ENCODE measurements at places on chromosomes 1 and 21. TPM values are rescaled to one million over a fixed set of nuclear protein-coding genes. Genes with fewer than 3 reads are reported as not detected.

- no peak overlapping the region for H3K27ac ChIP-seq
- no peak for DNase-seq
- H3K27me3 ChIP-seq: peaks cover 9% of the 10 kb centered on the region
- H3K4me1 ChIP-seq: peaks cover 11% of the 10 kb centered on the region
Measured at GRCh38 chr21:33896691-33897090, 18.9 kb downstream of the ATP5PO start.

DNA sequence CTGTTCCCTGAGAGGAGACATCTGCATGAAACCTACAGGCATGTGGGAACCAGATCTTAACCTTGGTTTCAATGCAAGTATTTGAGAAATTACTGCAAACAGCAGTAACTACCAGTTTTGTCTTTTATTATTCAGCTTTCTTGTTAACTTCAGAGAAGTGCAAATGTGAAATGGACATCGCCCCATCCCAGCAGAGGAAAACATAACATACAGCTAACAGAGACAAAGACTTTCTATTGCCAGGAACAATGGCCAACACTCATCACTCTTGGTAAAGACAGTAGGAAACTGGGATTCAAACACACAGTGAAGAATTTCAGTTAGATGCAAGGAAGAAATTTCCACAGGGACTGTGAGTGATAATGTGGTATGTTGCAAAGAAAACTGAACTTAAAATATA, 115.1 kb downstream of the SLC30A10 start:
- H3K4me3 ChIP-seq: no peak overlapping the region
- peaks cover 19% of the 10 kb centered on the region for H3K27me3 ChIP-seq
- no peak for DNase-seq

- peaks cover 24% of the 10 kb centered on the region for H3K36me3 ChIP-seq
- H3K4me3 ChIP-seq: no peak within 1 kb of the TSS
- no peak within 1 kb of the TSS for H3K27ac ChIP-seq
- DNase-seq: peak; percentile 97
- peaks cover 24% of the 10 kb centered on the region for H3K4me1 ChIP-seq
Measured at GRCh38 chr1:150629115-150629928, at the start of gene ENSA. Gene ENSA, minus strand, starts transcription at chr1:150629612. Its CDS starts 142 bp downstream, at chr1:150629470.

GRCh38 chr21:25857308-25858074, 122.7 kb downstream of the GABPA start:
- peaks cover 2% of the 10 kb centered on the region for H3K27me3 ChIP-seq
- no peak for DNase-seq
- no peak overlapping the region for H3K4me3 ChIP-seq
- H3K27ac ChIP-seq: no peak overlapping the region
- no peaks in the 10 kb centered on the region for H3K36me3 ChIP-seq

DNA sequence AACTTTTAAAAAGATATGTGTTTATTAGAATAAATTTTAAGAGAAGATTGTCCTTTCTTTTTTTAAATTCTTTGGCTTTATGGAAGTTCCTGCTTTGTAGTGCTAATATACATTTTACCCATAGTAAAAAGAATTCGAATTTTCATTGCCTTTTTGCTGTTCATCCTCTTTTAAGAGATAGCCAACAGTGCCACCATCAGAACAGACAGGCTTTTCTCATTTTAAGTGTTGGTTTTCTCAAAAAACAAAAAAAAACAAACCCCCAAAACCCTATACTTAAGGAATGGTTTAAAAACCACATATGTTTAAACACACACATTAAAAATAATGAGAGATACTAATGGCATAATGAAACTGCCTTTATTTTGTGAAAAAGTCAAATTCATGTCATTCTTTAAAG, 118.8 kb downstream of the NEK7 start:
- H3K27ac ChIP-seq: no peak overlapping the region
- peaks cover 3% of the 10 kb centered on the region for H3K4me1 ChIP-seq
- no peaks in the 10 kb centered on the region for H3K27me3 ChIP-seq
- no peak for DNase-seq
- H3K4me3 ChIP-seq: no peak overlapping the region

GRCh38 chr1:170518965-170519364, 13.0 kb upstream of the GORAB start:
- H3K27ac ChIP-seq: no peak overlapping the region
- no peaks in the 10 kb centered on the region for H3K36me3 ChIP-seq
- H3K27me3 ChIP-seq: peaks cover 43% of the 10 kb centered on the region
- no peak for DNase-seq

DNA sequence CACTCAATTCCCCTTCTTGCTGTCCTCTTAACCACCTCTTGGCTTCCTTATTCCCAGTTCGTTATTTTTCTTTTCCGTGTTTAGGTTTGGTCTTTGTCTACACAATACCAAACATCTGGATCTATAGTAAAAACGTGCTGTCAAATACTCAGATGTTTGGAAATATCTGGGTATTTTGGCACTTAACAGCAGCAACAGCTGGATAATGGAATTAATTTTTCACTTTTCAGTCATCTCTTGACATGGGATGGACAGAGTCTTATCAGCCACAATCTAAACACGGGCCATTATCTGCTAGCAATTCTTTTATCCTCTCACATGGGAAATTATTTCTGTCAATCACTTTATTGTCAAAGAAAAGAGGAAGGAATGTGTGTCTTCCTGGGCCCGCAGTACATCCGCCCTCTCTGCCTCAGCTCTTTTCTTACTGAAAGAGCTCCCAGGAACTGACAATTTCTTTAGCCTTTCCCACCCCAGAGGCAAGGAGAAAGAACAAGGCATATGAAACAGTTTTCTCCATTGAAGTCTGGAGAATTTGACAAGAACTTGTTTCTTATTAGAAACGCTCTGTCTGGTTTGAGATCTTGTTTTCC, 13.4 kb downstream of the NHLH2 start:
- no peaks in the 10 kb centered on the region for H3K36me3 ChIP-seq
- no peak for DNase-seq
- H3K4me3 ChIP-seq: peak overlapping the region; percentile 55
- H3K27ac ChIP-seq: no peak overlapping the region
- peaks cover 33% of the 10 kb centered on the region for H3K27me3 ChIP-seq
- peaks cover 5% of the 10 kb centered on the region for H3K4me1 ChIP-seq

TLCD4 gene
- not detected for total RNA-seq

PTPRU gene
- 1.3 TPM for total RNA-seq

UBL4B gene
- not detected for total RNA-seq

NRAS gene
- 51.9 TPM for total RNA-seq

FCRL5 gene
- not detected for total RNA-seq

ERVH48-1 gene
- not detected for total RNA-seq

Data from natural killer cell treated with Interleukin-12 subunit alpha and Interleukin-12 subunit beta and Interleukin-15 and Interleukin-18, amount 100 ng/mL, for 72 hours (primary cell).